Stimulated activated naive CD4-positive, alpha-beta T cell treated with Interleukin-2 at 50 U/mL for 16 hours (primary cell): ENCODE measurements at places on chromosomes 6 and 20.

GRCh38 chr20:38023181-38024001 lies 9.9 kb downstream of the TTI1 start:
- DNase-seq, result no peak

GRCh38 chr6:20203561-20204511 lies 8.4 kb downstream of the MBOAT1 start:
- DNase-seq, result no peak

DNA sequence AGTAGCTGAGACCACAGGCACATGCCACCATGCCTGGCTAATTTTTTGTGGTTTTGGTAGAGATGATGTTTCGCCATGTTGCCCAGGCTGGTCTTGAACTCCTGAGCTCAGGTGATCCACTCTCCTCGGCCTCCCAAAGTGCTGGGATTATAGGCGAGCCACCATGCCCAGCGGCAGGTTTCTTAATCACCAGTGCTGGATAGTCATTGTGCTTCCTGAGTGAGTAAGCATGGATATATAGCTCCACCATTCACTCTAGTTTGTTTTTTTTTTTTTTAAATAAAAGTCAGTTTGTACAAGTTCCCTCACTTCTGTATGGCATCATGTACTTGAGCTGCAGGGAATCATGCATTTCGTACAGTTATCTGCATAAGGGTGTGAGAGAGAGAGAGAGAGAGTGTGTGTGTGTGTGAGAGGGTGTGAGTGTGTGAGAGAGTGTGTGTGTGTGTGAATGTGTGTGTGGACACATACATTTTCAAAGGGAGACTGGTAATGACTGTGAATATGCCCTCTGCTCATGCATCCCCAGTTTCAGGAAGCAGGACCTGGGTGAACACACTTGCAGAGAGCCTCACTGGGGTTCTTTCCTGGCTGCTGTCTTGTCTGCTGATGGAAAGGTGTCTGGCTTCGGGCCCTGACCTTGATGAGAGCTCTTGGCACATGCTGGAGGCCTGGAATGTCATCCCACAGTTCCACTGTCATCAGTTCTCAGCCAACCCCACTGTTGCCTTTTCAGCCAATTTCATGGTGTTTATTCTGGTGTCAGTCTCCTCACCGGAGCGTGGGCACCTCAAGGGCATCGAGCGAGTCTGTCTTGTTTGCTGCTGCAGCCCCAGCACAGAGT lies 65.0 kb upstream of the XRN2 start:
- no peak for DNase-seq

- DNase-seq, result no peak
Measured at GRCh38 chr6:7153789-7154188, 46.0 kb downstream of the RREB1 start.

DNA sequence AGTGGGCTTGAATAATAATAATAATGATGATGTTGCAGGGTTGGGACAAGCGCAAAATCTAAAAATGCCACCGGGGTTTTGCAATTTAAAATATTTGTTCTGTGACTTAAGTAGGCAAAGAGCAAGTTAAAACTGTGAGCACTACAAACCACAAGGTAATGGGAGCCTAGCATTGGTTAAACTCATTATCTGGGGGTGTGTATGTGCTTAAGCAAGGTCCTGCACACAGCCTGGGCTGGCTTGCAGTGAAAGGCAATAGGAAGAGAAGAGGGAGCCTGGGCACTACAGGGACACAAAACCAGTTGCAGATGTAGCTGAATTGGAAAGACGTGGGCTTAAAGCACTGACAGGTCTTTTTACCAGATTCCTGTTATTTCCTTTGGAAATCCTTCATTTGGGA lies 11.7 kb downstream of the SIM1 start:
- no peak for DNase-seq

DNA sequence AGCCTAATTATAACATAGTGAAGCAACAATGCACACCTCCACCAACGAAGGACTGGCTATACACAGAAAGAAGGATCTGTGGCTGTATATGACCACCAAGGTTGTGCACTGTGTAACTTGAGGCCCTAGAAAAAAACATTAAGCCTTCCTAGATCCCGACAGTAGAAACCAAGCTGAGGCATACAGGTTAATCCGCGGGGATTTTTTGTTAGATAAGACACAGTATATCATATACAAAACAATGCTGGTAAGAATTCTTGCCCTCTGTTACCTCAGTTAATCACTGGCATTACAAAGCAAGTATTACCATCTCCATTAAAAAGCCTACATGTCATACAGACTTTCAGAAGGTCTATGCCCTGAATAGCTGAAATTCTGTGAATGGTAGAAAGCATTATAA lies 228.8 kb downstream of the TBC1D32 start:
- no peak for DNase-seq

DNA sequence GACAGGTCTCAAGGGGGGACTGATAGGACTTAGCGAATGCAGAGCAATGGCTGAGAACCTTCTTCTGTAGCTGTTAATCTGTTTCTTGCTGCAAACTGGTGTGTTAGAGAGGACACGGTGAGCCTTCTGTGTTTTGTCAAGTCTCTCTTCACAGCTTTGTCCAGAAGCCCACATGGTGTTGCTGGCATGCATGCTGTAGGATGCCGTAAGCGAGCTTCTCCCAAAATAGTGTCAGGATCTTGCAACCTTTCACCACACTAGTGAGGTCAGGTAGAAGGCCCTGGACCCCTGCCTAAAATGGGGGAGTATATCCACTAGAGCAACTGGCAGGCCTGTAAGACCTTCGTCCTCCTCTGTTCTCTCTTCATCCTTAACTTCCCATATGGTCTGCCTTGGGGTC lies 51.9 kb upstream of the GLP1R start:
- no peak for DNase-seq

- DNase-seq, result no peak
Measured at GRCh38 chr6:35729722-35730121, 7.1 kb upstream of the ARMC12 start.

DNA sequence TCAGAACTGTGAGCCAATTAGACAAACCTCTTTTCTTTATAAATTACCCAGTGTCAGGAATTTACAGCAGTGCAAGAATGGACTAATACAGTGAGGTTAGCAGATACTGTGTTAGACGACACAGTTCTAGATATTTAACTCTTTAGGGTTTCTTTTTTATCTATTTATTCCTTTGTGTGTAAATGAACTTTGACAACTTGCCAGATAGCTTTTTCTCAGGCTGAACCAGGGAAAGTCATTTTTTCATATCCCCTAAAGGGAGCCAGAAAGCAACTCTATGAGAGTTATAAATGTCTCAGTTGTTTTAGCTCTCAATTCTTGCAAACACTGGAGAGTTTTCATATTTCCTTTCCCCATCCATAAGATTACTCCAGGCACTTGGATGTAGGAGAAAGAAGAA lies 277.3 kb downstream of the PHF3 start:
- DNase-seq, result no peak

- no peak for DNase-seq
Measured at GRCh38 chr20:33320006-33320405, 37.0 kb downstream of the BPIFB1 start.

DNA sequence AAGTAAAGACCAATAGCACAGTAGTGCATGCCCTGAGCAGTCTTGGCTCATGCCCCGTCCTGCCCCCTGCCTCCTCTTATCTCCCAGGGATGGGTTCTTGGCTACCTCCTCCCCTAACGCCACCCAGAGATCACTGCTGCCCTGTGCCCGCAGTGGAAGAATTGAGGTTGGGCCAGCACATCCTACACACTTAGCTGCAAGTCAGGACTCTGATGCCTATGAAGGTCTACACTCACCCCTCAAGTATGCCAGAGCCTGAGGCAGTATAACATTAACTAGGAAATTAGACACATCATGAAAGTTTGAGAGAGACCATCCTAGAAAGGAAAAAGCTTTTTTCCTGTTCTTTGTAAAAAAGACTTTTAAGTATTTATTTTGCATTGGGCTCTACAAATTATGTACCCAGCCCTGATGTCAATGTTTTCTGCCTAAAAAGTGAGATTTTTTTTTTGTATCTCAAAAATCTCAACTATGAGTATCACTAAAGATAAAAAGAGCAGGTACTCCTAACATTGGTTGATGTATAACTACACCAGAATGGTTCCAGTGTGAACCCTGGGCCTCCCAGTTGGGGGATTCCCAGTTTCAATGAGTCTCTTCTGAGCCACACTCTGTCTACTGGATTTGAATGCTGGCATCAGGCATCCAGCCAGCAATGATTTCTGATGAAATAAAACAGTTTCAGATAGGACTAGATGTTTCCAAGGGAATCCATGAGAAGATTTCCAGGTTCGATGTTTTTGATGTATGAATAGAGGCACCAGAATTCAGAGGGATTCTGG lies 115.4 kb downstream of the ISM1 start:
- DNase-seq, result no peak

DNA sequence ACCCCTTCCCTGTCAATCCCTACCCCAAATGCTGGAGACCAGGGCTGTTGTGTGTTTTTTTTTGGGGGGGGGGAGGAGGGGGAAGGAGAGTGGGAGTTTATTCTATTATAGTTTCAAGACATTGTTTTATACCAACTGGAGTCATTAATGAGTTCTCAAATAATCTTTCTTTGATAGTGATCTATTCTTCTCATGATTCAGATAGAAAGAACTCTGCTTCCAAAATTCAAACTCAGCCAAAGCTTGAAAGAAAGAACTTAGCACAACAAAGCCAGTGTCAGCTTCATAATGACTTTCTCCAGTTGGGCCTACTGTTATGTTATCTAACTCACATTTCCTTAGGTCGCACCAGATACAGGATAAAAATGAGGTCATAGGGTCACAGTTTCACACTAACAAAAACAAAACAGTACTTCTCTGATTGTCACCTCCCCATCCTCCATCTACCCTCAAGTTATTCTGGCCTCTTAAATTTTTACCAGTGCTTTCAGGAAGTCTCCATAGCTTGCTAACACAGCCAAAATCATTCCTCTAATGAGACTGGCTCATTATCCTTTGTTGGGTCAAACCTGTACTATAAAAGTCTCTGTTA lies 19.0 kb upstream of the MAP3K7 start:
- DNase-seq, result no peak

DNA sequence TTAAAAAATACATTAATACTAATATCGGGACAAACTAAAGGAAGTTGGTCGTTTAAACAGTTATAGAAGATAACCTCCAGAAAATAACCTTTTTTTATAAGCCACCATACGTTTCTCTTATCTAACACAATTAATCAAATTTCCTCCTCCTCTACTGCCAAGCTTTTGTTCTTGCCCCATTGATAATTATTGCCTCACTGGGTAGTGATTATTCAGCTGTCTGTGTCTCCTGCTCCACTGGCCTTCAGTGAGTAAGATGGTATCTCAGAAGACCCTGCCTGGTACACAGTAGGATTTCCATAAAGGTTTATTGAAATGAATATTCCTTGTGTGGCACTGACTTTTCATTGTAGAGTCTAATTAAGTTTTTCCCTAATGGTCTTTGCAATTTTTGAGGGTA lies 165.5 kb upstream of the SCGN start:
- DNase-seq, result no peak

DNA sequence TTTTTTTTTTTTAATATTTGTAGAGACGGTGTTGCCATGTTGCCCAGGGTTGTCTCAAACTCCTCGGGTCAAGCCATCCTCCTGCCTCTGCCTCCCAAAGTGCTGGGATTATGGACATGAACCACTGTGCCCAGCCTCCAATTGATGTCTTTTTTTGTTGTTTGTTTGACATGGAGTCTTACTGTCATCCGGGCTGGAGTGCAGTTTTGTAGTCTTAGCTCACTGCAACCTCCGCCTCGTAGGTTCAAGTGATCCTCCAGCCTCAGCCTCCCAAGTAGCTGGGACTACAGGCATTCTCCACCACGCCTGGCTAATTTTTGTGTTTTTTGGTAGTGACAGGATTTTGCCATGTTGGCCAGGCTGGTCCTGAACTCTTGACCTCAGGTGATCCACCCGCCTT lies 9.4 kb upstream of the MROH8 start:
- no peak for DNase-seq
